ENCODE measurements at places on chromosomes 12 and 14.

DNA sequence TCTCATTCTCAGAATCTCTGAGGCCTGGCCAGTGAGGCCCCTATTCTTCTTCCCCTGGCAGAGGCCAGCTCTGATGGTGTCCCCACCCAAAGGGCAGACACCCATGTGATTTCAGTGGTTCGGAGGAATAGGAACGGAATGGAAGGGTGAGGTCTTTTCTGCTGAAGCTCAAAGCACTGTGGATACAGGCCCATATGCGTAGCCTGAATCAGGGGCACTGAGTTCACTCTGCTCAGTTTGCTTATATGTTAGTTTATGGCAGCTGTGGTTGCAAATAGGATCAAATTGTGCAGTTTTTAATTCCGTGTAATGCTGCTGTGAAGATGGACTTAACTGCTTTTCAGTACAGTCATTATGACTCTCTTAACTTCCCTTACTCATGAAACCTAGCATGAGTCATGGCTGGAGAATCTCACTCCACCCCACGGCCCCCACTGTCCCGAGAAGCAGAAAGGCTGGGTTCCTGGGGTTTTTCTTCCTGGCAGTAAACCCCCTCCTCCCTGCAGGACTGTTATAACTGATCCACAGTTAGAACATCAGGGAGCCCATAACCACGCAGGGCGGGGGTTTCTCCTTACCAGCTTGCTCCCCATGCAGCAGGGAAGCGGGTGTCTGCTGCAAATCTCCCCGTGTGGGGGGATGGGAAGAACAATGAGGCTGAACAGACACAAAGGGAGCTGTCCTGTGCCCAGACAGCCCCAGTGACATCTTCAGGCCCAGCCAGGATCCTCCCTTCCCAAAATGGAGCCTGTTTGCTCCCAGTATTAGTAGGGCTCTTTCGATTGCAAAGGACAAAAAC is 122.7 kb downstream of the SLC38A6 start:
- DNase-seq = peak; percentile 89

DNA sequence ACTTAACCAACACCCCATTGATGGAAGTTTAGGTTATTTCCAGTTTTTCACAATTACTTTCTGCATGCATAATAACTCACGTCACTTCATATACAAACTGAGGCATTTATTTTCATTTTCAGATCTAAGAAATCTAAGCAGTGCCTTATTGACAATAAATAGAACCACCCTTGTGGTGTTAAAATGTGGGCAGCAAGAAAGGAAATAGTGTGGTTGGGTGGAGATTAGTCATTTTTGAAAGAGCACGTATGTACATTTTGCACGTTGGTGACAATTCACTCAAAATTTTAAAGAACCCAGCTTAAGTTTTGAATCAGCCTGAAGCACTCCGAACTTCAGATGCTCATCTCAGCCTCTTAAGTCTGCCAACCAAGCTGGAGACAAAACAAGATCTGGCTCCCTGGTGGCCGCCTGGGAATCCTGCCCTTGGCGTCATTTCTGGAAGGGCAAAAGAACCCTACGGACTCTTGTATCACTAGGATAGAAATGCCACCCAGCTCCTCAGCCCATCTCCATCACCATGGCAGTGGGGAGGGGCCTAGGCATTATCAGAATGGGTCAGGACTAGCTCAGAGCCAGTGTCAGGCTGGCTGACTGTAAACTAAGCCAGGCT is 89.5 kb upstream of the BCL2L14 start:
- no peak for DNase-seq

DNA sequence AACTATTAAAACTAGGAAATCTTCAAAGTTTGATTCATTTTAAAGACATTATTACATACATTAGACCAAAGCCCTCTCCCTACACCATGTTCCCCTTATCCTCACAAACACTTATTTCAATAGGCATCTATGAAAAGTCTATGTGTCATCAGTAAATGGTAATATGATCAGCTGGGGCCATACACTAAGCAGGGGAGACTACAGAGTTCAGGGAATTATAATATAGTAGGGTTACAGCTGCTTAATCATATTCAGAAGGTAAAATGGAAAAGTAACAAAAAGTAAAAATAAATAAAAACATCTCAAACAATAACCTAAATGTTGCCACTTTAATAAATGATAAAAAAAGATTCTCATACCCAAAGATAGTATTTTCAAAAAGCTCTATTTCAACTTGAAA is 29.1 kb downstream of the PAWR start:
- DNase-seq = no peak

DNA sequence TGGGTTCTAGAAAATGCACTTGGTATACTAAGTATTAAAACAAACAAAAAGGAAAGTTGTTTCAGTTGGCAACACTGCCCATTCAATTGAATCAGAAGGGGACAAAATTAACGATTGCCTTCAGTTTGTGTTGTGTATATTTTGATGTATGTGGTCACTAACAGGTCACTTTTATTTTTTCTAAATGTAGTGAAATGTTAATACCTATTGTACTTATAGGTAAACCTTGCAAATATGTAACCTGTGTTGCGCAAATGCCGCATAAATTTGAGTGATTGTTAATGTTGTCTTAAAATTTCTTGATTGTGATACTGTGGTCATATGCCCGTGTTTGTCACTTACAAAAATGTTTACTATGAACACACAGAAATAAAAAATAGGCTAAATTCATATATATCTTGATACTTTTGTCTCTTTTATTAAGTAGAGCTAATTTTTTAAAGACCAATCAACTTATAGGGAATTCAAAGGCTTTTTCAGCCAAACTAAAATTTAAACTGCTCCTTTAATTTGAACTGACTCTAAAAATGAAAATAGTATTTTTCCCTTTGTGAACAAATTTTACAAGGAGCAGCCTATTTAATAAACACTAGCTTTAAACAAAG is 2.8 kb downstream of the FOXG1 start:
- DNase-seq = no peak

DNA sequence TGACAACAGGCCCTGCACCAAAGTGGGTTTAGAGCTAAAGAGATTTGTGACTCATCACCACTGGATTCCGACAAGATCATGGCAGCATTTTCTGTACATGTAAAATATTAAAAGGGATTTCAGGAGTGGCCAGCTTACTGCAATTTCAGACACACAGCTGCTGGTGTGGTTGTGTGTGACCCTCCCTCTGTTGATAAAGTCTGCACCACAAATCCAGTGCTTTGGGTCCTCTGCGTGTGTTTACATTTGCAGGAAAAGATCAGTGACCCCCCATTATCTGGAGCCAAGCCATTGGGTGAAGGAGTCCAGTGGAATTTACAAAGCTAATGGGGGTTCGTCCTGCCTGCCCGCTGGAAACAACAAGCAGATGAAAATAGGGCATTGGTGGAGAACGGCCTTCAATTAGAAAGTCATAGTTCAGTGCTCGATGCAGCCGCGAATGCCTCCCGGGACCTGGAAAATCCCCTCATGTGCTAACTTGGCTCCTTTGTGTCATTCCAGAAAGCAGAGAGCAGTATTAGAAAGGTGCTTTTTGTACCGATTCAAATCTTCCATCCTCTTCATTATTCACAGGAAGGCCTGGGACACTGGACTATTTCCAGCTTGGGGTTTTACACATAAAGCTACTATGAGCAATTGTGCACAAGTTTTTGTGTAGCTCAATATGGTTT is 188.5 kb upstream of the TMEM132C start:
- DNase-seq = peak; percentile 6

DNA sequence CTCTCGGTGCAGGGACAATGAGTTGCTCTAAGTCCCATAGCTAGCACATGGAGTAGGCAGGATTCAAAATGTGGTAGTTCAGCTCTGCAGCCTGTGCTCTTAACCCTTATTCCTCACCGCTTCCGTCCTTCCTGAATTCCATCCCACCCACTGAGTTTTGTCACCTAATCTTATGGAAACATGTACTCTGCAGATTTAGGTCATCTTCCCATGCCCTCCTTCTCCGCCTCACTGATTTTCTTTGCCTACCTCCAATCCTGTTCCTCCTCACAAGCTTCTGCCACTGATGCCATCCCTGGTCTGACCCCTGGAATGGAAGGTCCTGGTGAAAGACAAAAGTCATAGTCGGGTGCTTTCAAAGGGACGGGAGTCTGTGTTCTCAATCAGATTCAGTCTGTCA is 46.5 kb upstream of the ABCC9 start:
- DNase-seq = no peak

Data from GM04503 (cell line).